Cardiac fibroblast (primary cell): ENCODE measurements at places on chromosomes 6 and 20.

- no peak for DNase-seq
These were observed 80.1 kb downstream of the ADGRG6 start for GRCh38 chr6:142381845-142382378.

- no peak for DNase-seq
These were observed 175.5 kb downstream of the RFPL4B start for GRCh38 chr6:112522587-112522986.

DNA sequence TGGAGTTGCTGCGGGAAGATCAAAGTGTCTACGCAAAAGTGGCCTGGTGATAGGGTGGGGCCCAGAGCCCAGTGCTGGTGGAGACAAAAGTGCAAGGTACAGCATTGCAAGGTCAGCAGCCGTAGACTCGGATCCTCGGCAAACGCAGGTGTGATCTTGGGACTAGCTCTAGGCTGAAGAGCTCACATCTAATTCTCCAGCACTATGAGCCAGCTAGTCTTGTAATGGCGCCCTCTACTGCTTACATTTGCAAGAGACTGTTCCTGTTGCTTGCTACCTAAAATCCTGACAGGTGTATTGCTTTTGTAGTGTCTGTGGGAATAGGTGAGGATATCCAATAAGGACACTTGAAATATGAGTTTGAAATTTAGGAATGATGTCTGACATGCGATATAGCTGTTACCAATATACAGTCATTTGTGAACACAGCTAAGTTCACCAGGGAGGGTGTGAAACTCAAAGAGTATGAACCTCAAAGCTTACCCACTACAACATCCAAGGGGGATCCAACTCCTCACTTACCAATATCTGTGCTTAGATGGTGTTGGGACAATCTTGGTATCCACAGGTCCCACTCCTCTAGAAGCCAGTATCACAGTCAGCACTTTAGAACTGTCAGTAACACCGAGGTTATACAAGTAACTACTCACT, 58.4 kb downstream of the PDE7B start:
- peak; percentile 71 for DNase-seq

DNA sequence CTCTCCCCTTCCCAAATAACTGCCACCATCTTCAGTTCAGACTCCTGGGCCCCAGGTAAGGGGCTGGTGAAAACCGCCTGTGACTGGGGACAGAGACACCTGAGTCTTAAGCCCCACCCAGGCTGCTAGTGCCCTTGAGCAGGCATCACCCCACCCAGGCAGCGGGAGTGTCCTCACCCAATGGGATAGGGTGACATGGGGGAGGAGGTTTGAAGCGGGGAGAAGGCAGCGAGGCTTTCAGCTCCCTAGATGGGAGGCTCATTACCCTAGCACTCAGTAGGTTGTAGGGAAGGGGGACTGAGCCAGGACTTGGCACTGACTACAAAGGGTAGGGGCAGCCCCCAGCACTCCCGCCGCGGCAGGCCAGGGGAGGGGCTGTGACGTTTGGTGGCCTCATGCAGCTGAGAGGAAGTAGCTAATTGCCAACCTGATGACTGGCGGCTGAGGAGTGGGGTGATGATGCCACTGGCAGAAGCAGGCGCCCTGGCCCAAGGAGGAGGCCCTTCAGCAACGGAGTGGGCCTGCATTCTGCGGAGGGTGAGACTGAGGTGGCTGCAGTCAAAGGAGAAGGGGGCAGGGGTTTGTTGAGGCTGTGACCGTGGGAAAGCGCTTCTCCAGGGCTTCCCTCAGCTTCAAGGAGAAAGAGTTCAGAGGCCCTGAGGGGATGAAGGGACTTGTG, 126.9 kb downstream of the MRPL14 start:
- DNase-seq = no peak

GRCh38 chr6:45420083-45420908, 42.6 kb upstream of the SUPT3H start:
- DNase-seq = peak; percentile 72

GRCh38 chr6:38638941-38639497, 710 bp downstream of the BTBD9 start:
- DNase-seq = peak; percentile 42

- DNase-seq = peak; percentile 24
These were observed 20.3 kb upstream of the SPDEF start for GRCh38 chr6:34576286-34576955.

DNA sequence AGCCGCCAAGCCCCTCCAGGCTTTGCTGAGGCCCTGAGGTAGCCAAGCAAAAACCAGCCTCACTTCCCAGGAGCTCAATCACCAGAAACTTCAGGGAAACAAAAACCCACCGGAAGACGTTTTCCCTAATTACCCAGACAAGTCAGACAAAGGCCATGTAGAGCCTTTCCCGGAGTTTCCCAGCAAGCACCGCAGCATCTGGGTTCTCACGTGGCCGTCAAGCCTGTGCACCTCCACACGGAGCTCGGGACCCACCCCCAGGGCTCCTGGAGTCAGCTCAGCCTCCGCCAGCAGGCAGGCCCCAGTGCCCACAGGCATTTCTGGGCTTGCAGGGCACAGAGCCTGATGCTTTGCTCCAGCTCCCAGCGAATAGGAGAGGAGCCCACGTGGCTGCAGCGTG, 10.1 kb upstream of the MRGBP start:
- DNase-seq = no peak

DNA sequence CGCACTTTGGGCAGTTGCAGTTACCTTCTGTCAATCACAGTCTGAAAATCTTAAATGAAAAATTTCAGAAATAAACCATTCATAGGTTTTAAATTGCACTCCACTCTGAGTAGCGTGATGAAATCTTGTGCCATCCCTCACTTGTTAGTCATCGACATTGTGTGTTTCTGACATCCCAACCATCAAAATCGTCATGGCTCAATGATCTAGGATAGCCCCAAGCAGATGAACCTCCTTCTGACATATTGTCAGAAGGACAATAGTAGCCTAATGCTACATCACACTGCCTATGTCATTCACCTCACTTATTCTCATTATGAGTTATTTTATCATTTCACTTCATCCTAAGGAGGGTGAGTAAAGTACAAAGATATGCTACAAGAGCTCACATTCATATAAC, 284.8 kb downstream of the PTPRK start:
- no peak for DNase-seq

DNA sequence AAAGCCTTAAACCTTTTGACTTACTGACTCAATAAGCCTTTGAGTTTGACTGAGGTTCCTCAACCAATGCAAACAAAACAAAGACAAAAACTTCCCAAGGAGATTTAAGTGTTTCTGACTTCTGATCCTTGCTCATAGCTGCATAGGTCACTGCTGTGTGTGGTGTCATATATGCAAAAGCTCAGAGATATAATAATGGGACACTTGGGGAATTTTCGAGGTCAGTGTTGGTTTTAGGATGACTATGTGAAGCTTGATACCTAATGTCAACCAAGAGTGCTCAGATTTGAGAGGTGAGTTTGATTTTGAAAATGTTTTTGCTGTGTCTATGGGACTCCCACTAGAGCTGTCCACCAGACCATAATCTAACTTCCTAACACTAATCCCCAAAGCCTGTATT, 26.2 kb downstream of the ZKSCAN8 start:
- no peak for DNase-seq

DNA sequence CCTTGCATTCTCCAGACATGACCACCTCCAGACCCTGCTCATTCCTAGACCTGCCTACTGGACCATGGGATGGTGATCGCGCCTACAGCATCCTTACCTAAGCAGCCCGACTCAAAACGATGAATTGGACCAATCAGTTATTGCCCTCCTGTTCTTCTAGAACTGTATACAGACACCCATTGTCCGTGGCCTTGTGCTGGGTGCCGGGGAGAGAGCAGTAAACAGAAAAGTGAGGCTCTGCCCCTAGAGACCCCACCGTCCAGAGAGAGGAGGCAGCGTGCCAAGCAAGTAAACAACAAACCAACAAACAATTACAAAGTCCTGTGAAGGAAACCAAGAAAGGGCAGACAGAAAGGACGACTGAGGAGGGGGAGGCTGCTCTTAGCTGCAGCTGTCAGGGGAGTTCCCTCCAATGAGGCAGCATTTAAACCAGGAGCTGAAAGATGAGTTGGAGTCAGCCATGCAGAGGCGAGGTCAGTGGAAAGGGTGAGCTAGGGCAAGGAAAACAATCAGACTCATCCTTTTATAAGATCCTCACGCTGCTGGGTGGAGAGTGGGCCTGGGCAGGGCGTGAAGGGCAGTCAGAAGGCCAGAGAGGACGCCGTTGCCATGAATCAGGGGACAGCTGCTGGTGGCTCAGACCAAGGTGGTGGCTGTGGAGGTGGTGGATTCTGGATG, 37.6 kb upstream of the BLCAP start:
- DNase-seq = no peak

GRCh38 chr6:2812695-2813094, 29.0 kb downstream of the SERPINB1 start:
- no peak for DNase-seq

GRCh38 chr20:568673-569415, 25.3 kb upstream of the CSNK2A1 start:
- no peak for DNase-seq

DNA sequence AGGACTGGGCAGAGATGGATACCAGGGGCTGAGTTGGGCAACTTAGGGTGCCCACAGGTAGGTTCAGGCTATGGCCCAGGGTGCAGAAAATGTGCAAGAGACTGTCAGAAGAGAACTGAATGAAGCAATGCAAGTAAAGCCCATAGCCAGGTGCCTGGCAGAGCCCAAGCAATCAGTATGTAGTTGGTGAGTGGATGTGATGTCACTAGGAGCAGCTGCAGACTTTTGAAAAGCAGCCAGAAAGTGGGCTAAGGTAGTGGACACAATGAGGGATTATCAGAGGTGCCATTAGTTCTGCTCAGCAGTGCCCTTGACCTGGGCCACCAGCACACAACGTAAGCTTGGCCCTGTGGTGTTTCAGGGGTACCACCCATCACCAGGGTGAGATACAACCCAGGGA, 135.3 kb downstream of the SOBP start:
- no peak for DNase-seq

- DNase-seq = peak; percentile 49
These were observed 53.0 kb downstream of the HLA-A start for GRCh38 chr6:29995340-29995777.

GRCh38 chr20:32651537-32651936, 22.2 kb downstream of the C20orf203 start:
- DNase-seq = no peak

DNA sequence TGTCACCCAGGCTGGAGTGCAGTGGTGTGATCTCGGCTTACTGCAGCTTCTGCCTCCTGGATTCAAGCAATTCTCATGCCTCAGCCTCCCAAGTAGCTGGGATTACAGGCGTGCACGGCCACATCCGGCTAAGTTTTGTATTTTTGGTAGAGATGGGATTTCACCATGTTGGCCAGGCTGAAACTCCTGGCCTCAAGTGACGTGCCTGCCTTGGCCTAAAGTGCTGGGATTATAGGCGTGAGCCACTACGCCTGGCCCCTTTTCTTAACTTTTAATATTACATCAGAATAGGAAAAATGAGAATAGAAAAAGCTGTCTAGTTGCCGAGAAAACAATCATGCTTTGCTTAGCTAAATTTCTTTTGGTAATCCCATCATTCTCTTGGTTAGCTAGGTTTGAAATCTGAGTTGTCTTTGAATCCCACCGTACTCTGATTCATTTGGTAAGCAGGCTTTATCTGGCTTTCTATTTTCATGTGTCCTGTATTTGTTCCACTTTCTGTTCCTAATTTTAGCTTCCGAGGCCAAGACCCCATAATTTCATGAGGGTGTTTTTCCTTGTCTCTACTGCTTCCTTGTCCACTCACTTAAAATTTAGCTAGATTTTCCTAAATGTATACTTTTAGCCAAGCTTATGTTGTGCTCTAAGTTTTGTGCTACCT, 83.5 kb downstream of the NCOA3 start:
- no peak for DNase-seq

- DNase-seq = no peak
These were observed 6.2 kb downstream of the RWDD2A start for GRCh38 chr6:83199173-83199862.

GRCh38 chr20:49762940-49763766, 49.5 kb upstream of the B4GALT5 start:
- DNase-seq = no peak

- no peak for DNase-seq
These were observed 17.4 kb downstream of the UBE2V1 start for GRCh38 chr20:50095476-50096078.

GRCh38 chr6:113011801-113012200, 664.7 kb downstream of the RFPL4B start:
- peak; percentile 83 for DNase-seq

DNA sequence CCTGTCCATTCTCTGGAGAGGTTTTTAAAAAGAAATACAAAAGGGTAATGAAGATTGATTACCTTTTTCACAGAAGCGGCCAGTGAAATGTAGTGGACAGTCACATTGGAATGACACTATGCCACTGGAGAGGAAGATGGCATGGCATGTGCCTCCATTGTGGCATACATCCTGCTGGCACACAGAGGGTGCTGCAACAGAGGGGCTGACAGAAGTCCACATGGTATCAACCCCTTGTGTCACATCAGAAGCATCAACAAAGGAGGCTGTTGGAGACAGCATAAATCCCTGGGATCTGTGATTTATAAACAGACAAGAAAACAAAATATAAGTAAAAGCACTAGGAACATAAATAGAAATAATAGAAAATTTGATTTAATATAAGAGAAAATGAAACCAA, 594.9 kb downstream of the PHF3 start:
- no peak for DNase-seq

DNA sequence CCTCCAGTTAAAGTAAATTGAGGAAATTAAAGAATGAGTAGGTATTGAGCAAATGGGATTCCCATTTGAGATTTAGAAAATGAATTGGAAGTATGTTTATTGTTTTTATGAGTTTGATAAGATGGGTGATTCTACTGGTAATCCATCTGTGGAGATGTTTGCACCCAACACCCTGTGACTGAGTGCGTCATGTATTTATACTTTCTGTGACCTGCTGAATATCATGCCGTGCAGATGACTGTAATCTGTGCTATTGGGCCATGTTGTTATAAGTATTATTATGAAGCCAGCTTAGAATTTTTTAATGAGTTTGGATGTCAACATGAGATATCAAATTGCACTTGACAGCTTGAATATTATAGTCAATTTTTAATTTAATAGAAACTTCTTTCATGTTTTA, 17.7 kb downstream of the FAM83B start:
- no peak for DNase-seq

DNA sequence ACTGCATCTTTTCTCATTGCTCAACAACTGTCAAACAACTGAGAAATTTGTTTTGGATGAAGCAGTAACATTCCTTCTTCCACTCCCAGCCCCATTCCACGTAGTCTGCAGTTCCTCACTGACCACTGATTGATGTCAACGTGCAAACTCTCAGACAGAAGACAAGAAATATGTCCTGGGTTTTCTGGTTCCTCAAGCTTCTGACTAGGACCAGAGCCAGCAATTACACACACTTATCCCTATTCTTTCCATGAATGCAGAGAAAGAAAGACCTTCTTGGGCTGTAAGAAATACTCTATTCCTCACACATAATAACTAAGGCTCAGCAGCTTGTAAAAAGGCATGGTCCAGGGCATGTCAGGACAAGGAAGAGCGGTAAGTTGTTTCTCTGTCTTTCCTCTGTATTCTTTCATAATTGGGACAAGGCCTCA, 790.1 kb upstream of the SLC35B3 start:
- no peak for DNase-seq

- DNase-seq = no peak
These were observed 209.0 kb upstream of the NT5E start for GRCh38 chr6:85240787-85241385.
